ENCODE measurements at places on chromosomes 7 and 10. TPM values are rescaled to one million over a fixed set of nuclear protein-coding genes. Genes with fewer than 3 reads are reported as not detected.

ADAM12 gene
- 0.17 TPM for total RNA-seq

OR2A42 gene
- 0.07 TPM for total RNA-seq

TAS2R3 gene
- total RNA-seq = 0.88 TPM

ITIH2 gene
- total RNA-seq = not detected

NODAL gene
- not detected for total RNA-seq

HOXA2 gene
- not detected for total RNA-seq

ASB10 gene
- total RNA-seq = not detected

PHYHIPL gene
- not detected for total RNA-seq

FZD8 gene
- 0.29 TPM for total RNA-seq

SCD gene
- 123 TPM for total RNA-seq

TMEM270 gene
- total RNA-seq = not detected

PNLIPRP3 gene
- total RNA-seq = not detected

TMEM196 gene
- total RNA-seq = not detected

C7orf57 gene
- not detected for total RNA-seq

CALHM2 gene
- 67.2 TPM for total RNA-seq

WIPF3 gene
- not detected for total RNA-seq

TNKS2 gene
- 34.7 TPM for total RNA-seq

ZNF853 gene
- 0.27 TPM for total RNA-seq

TMEM139 gene
- total RNA-seq = 1.0 TPM

TACC2 gene
- total RNA-seq = not detected

MET gene
- 0.71 TPM for total RNA-seq

LHFPL3 gene
- not detected for total RNA-seq

TUBAL3 gene
- not detected for total RNA-seq

LRRC18 gene
- total RNA-seq = not detected

GIMAP8 gene
- total RNA-seq = 54.5 TPM

HOXA9 gene
- total RNA-seq = not detected

NKX1-2 gene
- not detected for total RNA-seq

MYL10 gene
- total RNA-seq = not detected

SLC35G1 gene
- total RNA-seq = 4.3 TPM

CFAP43 gene
- total RNA-seq = not detected

SFTPD gene
- total RNA-seq = not detected

C10orf105 gene
- 0.42 TPM for total RNA-seq

MYPN gene
- not detected for total RNA-seq

VWDE gene
- 4.4 TPM for total RNA-seq

ANXA8L1 gene
- 0.22 TPM for total RNA-seq

CASP7 gene
- 44.9 TPM for total RNA-seq

ADAM22 gene
- 1.2 TPM for total RNA-seq

ITPRID1 gene
- total RNA-seq = not detected

IQUB gene
- total RNA-seq = 0.10 TPM

NXPH1 gene
- not detected for total RNA-seq
